CD4-positive, alpha-beta T cell treated with Interleukin-6 at 100 ng/mL for 8 hours (primary cell): ENCODE measurements at places on chromosomes 7 and 10.

DNA sequence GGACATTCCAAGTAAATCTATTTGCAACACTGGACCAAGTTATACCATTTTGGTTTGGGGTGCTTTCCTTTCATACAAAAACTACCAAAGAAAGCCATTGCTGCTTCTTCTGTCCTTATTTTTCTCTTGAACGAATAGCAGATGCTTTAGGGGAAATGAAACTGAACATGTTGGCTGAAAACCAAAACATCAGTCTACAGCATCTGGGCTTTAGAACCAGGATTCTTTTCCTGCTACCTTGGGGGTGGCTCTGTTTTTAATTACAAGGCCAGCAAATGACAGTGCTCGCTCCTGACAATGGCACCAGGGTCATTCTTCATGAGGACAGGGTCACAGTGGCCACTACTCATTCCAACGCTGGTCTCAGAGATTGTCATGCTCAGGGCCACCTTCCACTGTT lies 80.3 kb downstream of the WDR11 start:
- DNase-seq, result no peak

DNA sequence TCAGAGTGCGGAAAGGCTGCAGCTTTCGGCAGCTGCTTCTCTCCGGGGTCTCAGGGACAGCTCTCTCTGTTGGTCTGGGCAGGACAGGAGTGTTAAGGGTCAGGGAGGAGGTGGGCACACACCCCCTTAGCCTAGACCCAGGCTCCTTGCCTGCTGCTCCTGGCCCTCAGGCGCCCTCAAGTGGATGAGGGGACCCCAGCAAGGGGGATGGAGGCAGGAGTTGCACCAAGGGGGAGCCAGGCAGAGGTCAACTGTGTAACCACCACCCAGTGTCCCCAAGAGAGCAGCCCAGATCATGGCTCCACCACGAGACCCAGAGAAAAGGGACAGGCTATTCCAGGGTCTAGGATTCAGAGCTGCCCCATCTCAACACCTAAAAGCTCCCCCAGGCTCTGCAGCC lies 26.9 kb downstream of the SPOCK2 start:
- DNase-seq, result no peak

DNA sequence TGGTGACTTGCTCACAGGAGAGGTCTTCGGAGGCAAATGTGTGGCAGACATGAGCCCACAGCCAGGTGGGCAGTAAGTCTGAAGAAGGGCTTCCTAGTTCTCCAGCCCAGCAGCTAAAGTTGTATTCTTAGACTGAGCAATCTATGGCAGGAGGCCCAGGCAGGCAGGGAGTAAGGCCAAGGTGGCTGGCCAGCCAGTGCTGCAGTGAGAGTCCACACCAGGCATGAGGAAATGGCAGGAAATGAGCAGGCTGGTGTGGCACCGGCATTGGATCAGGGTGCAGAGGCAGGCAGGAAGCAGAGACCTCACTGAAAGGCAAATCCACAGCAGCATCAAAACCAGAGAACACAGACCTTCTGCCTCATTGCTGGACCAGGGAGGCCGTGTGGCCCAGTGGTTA lies 84.6 kb upstream of the PDE1C start:
- no peak for DNase-seq

DNA sequence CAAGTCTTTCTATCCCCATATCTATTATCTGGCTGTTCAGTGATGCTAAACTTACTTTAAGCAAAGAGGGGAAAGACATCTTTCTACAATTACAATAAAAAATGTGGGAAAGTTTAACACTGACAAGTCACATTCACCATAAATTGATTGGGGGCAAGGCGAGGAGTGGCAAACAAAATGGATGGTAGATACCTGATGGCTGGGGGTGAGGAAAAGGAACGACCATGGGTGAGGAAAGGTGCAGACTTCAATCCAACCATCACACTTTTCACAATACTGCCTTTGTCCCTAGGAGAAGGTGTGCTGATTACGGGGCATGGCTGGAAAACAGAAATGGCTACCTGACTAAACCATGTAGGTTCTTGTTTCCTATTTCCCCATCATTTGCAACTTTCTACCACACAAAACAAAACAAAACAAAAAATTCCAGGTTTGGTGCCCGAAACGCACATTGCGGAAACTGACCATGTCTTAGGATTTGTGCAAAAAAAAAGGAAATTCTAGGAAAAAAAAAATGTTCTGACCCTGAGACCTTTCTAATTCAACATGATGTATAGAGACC lies 3.8 kb downstream of the RELN start:
- no peak for DNase-seq

- DNase-seq, result no peak
These were observed 4.8 kb downstream of the SFTPA1 start for GRCh38 chr10:79615577-79615976.

DNA sequence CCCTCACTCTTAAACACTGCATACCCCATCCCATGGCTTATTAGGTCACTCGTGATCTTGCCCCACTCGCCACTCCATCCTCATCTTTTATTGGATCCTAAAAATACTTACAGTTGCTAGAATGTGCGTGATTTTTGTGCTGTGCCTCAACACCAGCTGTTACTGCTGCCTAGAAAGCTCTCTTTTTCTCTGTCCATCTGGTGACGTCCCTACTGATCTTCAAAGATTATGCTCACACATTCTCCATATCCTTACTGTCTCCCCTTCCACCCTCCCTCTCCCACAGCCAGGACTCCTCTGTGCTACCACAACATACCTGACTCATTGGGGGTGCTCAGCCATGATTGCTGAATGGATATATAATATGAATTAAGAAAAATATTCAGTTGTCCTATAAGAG lies 42.0 kb downstream of the CDK6 start:
- no peak for DNase-seq

GRCh38 chr7:100466653-100467605 lies 2.9 kb upstream of the SPACDR start:
- no peak for DNase-seq

DNA sequence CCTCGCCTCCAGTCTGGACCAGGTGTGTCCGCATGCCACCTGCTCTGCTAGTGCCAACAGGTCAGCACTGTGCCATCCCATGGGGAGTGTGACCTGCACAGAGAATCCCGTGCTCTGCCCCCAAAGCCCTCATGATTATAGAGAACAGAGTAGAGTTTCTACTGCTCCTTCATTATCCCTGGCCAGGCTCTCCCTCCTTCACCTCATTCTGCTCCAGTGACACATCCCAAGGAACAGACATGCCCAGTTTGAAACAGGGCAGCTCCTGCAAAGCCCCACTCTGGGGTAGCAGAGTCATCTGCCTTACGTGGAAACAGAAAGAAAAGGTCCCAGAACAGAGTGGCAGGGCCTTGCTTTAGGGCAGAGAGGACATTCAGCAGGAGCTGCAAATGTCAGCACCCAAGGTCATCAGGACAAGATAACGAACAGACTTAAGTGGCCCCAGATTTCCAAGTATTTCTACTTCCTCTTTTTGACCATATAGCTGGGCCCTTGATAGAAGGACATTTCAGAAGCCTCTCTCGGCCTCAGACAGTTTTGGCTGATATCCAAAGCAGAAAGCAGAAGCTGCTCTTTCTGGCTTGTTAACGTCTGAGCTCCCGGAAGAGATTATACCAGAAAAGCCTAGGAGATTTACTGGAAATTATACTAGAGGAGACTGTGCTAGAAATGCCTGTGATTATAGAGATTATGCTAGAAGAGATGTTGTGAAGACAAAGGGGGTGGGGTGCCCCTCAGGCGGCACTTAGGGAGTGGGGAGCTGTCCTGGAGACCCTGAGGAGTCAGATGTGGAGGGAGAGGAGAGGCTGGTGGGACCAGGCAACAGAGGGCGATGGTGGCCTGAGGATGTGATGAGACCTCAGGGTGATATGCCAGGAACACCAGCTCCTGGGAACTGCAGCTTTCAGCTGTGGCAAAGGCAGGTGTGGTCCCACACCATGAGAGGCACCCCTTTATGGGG lies 12.6 kb downstream of the TMEM176B start:
- no peak for DNase-seq
